ENCODE measurements at places on chromosomes 1 and 21.

GRCh38 chr1:226433341-226433720 lies 25.4 kb upstream of the PARP1 start:
- no peak for DNase-seq

GRCh38 chr1:147890177-147890790 lies 12.3 kb upstream of the GJA8 start:
- DNase-seq, result no peak

DNA sequence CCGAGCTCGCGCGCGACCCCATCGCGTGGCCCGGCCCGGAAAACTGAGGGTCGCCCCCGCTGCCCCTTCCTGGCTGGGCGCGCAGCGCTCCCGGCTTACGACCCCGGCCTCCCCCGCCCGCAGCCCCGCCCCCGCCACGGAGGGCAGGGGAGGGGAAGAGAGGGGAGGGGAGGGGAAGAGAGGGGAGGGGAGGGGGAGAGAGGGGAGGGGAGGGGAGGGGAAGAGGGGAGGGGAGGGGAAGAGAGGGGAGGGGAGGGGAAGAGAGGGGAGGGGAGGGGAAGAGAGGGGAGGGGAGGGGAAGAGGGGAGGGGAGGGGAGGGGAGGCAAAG lies 6.7 kb upstream of the ANKRD65 start:
- DNase-seq, result no peak

- DNase-seq, result no peak
These were observed 73.6 kb upstream of the TARDBP start for GRCh38 chr1:10938741-10939417.

DNA sequence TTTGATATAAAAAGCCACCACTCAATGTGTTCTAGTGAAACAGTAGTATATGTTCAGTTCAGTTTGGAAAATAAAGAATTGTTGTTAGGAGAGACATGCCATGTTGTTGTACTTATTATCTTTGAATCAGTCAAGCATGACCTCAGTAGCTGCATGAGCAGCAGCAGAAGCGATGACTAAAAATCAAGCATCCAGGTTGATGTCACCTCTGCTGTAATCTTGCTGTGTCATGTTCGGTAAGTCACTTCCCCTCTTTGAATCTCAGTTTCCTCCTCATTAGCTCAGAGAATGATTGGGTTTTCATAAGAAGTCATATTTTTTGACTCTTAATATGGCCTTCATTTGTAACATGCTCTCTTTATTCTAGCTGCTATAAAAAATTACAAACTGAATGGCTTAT lies 428.4 kb upstream of the B3GALT2 start:
- no peak for DNase-seq

DNA sequence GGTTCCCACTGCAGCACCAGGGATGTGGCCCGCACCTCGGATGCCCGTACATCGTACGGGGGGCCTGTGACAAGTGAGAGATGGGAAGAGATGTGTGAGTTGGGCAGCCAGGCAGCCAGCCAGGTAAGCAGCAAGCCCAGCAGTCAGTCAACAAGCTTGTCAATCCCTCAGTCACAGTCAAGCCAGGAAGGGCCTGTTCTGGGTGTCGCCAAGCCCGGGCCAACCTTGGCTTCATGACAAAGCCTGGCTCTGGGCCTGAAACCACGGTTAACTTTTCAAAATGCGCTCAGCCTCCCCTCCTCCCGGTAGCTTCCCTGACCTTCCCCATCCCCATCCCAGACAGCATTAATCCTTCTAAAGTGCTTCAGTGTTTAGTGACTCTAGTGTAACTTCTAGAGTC lies 31.8 kb downstream of the MYOM3 start:
- DNase-seq, result no peak

- no peak for DNase-seq
These were observed 110.9 kb upstream of the IRF2BP2 start for GRCh38 chr1:234720709-234721441.
